ENCODE measurements at places on chromosomes 2 and 18. TPM values are rescaled to one million over a fixed set of nuclear protein-coding genes. Genes with fewer than 3 reads are reported as not detected.

PTH2R gene
- 0.97 TPM for total RNA-seq

FLACC1 gene
- 0.15 TPM for total RNA-seq

RIT2 gene
- total RNA-seq, result not detected

C1GALT1C1L gene
- 0.47 TPM for total RNA-seq

SEPTIN10 gene
- 87.3 TPM for total RNA-seq

CNRIP1 gene
- 50.6 TPM for total RNA-seq

TUBA3D gene
- not detected for total RNA-seq

CBLN2 gene
- 0.47 TPM for total RNA-seq

GLI2 gene
- 1.7 TPM for total RNA-seq

M1AP gene
- total RNA-seq, result not detected

HRH4 gene
- total RNA-seq, result not detected

IL18R1 gene
- total RNA-seq, result 5.3 TPM

OTOS gene
- not detected for total RNA-seq

GRCh38 chr2:21326152-21326551 is 202.4 kb downstream of the TDRD15 start:
- no peak for DNase-seq

GRCh38 chr2:182447863-182448262 is 21.0 kb upstream of the PDE1A start:
- DNase-seq, result no peak

GRCh38 chr2:37654932-37655841 is 16.3 kb downstream of the CDC42EP3 start:
- DNase-seq, result no peak

DNA sequence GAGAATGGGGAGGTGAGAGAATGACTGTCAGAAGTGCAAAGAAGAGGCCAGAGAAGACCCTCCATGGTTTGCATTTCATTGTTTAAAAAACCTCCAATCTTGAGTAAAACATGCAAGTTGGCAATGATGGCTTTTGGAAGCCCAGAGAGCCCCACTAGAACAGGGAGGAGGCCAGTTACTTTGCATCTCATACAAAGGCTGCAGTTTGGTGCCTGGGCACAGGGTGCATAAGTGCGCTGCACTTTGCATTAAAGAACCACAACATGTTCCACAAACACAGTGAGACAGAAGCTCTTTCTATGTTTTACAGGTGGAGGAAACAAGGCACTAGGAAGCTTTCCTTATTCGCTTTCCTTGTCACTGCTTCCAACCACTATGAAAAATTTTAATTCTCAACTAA is 25.4 kb downstream of the PSTPIP2 start:
- no peak for DNase-seq

GRCh38 chr2:108534584-108535356 is 500 bp downstream of the LIMS1 start:
- no peak for DNase-seq

- DNase-seq, result no peak
Measured at GRCh38 chr2:85551698-85552678, 9.3 kb downstream of the GGCX start.

DNA sequence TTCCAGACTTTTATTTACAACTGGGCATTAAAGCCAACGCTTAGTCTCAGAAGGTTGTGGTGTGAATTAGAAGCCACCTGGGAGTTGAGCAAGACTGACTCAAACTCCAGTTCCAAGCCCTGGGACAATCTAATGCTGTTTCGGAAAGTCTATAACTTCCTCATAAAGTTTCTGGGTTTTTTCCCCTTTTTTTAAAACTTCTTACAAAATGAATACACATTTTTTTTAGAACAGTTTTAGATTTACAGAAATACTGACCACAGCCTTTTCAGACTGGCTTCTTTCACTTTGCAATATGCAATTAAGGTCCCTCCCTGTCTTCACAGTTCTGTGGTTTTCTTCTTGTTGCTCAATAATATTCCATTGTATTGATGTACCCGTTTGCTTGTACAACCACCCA is 115.9 kb upstream of the TWIST2 start:
- no peak for DNase-seq

DNA sequence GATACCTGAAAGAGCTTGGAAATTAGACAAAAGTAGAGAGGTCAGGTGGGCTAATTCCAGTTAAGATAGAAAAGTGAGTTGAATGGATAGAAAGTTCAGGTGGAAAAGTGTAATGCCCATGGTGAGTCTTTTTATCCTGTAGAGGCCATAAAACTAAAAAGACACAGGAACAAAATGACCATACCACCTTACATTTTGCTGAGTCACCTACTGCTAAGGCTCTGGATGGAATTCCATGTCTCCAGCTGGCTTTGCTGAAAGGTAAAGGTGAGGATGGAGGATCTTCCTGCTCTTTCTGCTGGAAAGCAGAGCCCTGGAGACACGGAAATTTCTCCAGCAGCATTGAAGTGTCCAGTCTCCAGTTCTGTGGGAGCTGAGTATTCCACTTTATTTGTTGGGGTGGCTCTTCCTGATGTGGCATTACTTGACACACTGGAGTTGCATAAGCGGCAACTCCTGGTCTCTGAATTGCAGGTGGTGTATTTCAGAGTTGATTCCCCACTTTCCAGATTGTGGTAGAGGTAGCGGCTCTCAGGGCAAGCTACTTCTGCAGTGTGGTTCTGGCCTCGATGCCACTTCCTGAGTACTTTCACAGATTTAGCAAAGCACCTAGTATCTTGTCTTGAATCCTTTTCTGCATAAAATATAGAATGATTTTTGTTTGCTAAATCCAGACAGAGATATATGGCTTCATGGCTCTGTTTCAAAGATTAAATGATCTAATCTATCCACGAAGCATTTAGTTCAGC is 10.7 kb downstream of the IL1RL2 start:
- DNase-seq, result no peak

GRCh38 chr2:55768991-55769390 is 75.3 kb upstream of the PNPT1 start:
- DNase-seq, result no peak

GRCh38 chr2:66515743-66516142 is 80.8 kb downstream of the MEIS1 start:
- DNase-seq, result no peak

GRCh38 chr18:36757991-36758390 is 70.8 kb downstream of the TPGS2 start:
- DNase-seq, result no peak

GRCh38 chr2:75003276-75003675 is 44.8 kb downstream of the POLE4 start:
- no peak for DNase-seq

- no peak for DNase-seq
Measured at GRCh38 chr2:194015751-194016150, 1641.3 kb upstream of the SLC39A10 start.

- no peak for DNase-seq
Measured at GRCh38 chr18:47912794-47913585, 17.5 kb downstream of the SMAD2 start.

GRCh38 chr2:127743477-127744026 is 42.3 kb downstream of the SFT2D3 start:
- no peak for DNase-seq

DNA sequence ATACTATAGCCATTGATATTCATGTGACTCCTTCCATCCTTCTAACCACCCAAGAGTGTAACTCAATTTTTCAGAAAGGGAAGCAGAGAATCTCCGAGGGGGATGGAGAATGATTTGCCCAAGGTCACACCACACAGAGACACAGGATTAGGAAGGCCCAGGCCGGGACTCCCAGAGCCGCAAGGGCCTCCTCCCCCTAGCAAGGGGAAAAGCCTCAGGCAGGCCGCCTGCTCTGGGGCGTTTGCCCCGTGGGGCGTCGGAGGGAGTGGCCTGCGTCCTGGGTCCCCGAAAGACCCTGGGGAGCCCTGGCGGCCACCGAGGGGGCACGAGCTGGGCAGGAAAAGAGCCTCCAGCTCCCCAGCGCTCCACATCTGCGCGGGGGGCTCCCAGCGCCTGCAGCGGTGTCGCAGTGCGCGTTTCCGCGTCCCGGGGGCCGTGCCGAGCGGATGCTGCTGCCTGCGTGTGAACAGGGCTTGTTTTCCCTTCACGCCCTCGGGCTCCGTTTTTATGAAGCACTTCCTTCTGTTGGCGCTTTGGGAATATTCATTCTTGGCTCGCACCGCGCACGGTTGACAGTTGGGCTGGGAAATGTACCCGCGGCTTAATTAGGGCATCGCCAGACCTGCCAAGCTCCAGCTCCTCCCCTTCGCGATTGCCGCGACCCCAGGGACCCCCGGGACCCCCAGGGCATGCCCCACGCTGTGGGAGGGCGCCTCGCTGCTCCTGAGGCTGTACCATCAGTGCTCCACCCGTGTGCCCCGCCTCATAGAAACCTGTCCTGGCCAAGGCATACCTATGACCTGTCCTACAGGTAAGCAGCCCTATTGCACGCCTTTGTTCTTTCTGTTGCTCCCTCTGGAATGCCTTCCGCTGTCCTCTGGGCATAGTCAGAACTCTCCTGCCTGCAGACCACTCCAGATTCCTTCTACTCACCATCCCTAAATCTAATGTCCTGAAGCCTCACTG is 158.9 kb upstream of the GLI2 start:
- no peak for DNase-seq

- no peak for DNase-seq
Measured at GRCh38 chr2:237725661-237726060, 72.9 kb upstream of the RBM44 start.

- DNase-seq, result no peak
Measured at GRCh38 chr2:241941691-241942301, 72.3 kb downstream of the RTP5 start.
